Hematopoietic multipotent progenitor cell treated with erythropoietin and hydrocortisone succinate and interleukin-3 and kit ligand, for 17 days (in vitro differentiated cells): ENCODE measurements at places on chromosomes 11 and 22.

DNA sequence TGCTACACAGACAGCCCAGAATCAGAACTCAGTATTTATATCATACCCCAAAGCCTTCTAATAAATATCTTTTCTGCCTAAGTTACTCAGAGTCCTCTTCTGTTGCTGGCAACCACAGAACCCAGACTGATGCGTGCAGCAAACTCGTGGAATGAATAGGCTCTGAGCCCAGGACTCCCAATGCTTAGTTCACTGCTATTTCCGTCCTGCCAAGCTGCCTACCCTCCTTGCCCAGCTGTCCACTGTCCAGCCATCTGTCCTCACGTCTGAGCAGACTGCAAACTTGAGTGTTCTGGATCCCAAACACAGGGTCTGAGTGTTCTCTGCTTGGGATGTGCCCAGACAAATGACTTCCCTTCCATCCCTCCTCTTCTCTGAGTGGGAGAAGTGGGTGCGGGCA, 19.4 kb downstream of the PTPN5 start:
- no peak for DNase-seq

DNA sequence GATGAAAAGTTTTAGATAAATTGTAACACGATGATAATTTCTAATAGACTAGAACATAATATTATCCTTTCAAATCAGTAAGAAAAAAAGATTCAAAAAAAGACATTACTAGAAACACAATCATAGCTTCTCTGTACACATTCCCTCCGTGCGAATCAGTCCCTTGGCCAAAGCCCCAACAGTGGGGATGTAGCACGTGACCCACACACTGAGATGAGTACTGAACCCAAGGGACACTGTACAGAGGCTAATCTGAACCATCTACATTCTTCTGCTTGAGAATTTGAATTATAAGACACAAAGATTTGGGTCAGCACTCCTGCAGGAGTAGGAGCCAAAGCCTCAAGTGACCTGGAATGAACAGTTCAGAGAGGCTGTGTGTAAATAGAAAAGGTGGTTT, 353.7 kb downstream of the INSC start:
- DNase-seq, result no peak

- DNase-seq, result no peak
Observed at GRCh38 chr11:62933750-62934495, 12.8 kb upstream of the CHRM1 start.

- DNase-seq, result no peak
Observed at GRCh38 chr11:117944554-117944953, 15.4 kb upstream of the TMPRSS13 start.

DNA sequence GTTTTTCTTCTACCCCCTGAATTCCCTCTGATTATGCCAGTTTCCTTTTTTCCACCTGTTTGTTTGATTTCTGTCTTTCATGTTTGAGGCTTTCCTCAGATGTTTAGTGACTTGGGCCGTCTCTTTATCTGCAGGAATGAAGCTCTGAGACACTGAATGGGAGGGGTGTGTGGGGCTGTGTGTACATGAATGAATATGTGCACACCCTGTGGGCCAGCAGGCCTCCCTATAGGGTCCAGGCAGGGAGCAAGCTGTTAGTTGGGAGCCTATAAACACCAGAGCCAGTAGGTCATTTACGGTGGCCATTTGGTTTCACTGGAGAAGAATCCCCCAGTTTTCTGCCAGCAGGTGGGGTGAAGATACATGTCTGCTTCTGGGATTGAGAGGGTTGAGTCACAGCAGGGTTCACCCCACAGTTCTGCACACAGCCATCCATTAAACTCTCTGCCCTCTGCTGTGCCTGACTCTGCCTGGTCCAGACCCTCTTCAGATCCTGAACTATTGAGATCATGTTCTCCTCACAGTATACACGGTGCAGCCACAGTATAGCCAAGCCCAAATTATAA, 34.8 kb downstream of the BARX2 start:
- DNase-seq, result no peak

DNA sequence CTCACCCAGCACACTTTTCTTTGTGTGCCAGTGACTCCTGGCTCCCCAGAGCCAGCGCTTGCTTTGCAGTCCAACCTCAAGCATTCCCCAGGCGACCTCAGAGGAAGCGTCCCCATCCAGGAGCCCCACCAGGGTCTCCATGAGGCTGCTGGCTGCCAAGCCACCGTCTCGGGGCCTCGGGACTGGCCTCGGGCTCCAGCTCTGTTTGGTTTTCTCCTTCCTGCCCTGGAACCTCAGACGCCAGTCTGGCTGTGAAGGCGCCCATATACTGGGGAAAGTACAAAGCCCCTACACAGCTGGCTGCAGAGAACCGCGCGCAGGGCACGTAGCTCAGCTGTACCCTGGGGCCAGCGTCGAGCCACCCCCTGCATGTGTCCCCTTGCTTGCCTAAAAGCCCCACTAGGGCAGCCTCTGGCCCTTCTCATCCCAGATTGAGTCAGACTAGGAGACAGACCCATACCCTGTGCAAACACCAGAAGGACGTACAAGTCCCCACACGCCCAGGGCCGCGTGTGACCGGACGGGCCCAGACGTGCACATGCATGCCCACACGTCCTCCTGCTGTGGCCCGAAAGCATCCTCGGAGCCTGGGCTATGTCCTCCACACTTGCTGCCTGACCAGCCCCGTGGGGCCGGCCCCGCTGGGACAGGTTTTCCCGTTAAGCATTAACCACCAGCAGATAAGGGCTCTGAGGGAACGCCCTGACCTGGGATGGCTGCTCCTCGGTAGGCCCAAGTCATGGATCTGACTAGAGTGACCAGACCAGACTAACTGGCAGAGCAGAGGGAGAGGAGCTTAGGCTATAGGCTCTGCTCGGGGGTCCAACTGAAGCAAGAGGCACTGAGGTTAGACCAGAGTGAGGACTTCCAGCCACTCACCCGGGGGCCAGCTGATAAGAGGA, 4.2 kb upstream of the SYT8 start:
- no peak for DNase-seq

- DNase-seq, result no peak
Observed at GRCh38 chr11:115153135-115153534, 351.1 kb downstream of the CADM1 start.

- no peak for DNase-seq
Observed at GRCh38 chr22:41636467-41636866, 15.4 kb downstream of the XRCC6 start.

GRCh38 chr22:50315289-50316113, 8.1 kb upstream of the PLXNB2 start:
- DNase-seq, result no peak

DNA sequence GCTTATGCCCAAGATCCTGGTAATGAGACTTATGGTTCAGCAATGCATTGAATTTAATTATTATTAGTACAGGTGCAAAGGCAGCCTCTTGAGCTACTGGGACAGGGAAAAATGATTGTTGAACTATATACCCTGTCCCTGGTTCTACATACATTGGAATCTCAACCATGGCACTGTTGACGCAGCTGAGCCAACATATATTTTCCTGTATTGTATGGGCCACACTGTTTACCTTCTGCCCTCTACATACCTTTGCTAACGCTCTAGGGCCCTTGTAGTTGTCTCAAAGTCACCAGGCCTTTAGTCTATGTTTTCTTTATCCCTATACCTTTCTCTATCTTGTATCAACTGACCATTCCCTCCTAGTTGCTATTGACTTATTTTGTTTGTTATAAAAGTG, 22.6 kb downstream of the KREMEN1 start:
- no peak for DNase-seq
